ENCODE measurements at places on chromosomes 6 and 20.

DNA sequence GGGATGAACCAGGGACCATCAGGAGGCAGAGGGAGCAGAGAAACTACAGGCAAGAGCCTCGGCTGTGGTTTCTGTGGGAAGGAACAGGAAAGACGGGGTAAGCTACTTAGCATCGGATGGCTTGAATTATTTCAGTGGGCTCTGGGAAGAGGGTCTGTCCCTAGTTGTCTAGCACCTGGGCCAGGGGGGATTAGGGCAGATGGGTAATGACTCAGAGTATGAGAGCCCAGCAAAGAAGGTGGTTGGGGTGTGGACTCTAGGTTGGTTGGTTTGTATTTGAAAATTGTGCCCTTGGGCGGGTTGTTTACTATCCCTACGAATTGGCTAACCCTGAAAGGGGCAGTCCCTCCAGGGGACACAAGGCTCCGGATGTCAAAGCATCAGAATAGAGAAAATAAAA is 148.5 kb upstream of the TAB2 start:
- no peak for DNase-seq

- no peak for DNase-seq
Measured at GRCh38 chr6:113073611-113074191, 726.6 kb downstream of the RFPL4B start.

DNA sequence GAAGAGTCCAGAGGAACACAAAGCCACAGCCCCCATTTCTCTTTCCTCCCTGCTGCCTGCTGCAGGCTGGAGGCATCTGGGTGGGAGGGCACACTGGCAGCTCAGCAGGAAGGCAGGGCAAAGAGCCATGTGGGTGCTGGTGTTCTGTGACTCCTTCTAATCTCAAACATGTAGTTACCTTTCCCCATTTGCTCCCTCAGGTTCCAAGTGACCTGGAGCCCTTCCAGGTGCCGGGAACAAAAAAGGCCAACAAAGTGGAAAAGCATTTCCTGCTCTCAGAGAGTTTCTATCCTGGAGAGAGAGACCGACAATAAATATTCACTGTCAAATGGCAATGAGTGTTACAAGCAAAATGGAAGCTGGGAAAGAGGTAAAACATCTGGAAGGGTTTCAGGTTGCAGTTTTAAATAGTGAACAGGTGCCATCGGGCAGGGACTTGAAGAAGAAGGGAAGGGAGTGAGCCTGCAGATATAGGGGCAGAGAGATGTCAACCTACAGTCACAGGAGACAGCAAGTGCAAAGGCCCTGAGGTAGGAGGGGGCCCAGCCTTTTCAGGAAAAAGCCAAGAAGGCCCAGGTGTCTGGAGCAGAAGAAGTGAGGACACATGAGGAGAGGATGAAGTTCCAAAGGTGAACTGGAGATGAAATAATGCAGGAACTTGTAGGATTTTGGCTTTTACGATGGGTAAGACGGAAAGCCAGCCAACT is 43.6 kb upstream of the IYD start:
- no peak for DNase-seq

GRCh38 chr6:16481697-16482399 is 243.5 kb downstream of the GMPR start:
- no peak for DNase-seq

- no peak for DNase-seq
Measured at GRCh38 chr6:53172468-53172803, 23.8 kb upstream of the GCM1 start.

DNA sequence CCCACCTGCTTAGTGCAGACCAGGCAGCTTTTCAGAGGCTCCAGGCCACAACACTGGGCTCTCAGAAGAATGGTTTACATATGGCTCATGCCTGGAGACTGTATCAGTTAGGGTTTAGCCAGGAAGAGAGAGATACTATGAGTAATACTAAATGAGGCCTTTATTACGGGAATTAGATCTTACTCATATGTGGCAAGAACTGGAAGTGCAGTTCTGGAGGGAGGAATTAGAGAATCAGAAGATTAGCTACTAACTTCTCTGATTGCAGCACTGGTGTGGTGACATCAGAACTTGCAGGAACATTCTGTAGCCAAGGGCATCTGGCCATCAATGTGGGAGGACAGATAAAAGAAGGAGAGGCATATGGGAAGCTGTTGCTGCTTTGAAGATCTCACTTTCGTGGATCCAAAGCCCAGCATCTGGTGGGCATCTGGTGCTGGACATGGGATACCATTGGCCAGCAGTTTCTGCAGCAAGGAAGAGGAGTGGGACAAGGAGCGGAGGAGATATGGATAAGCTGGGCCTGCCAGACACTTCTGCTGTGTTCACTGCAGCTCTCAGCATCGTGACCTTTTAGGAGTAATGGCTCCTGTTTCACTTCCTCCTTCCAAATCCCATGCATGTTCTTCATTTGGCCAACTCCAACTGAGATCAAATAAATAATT is 248.5 kb downstream of the BTBD3 start:
- no peak for DNase-seq

DNA sequence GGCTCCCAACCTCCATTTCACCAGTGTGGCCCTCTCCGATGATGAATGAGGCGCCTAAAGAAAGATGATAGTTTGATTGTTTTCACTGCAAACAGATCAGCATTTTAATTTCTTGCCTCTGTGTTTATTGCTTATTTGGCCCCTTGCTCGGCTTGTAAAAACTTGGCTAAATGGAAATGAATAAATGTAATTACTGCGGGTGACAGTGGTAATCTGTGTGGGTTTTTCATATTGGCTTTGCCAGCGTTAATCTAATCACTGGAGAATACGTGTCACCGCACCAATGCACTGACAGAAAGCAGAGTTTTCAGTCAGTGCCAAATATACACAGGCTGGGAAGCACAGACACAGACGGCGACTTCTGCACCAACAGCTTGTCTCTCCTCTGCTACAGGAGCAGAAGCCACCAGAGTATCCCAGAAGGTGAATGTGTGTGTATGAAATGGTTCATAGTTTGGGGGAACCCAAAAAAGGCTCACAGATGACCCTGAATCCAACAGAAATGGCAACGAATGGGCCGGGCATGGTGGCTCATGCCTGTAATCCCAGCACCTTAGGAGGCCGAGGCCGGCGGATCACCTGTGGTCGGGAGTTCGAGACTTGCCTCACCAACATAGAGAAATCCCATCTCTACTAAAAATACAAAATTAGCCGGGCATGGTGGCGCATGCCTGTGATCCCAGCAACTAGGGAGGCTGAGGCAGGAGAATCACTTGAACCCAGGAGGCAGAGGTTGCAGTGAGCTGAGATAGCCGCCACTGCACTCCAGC is 534.0 kb downstream of the PKHD1 start:
- no peak for DNase-seq

DNA sequence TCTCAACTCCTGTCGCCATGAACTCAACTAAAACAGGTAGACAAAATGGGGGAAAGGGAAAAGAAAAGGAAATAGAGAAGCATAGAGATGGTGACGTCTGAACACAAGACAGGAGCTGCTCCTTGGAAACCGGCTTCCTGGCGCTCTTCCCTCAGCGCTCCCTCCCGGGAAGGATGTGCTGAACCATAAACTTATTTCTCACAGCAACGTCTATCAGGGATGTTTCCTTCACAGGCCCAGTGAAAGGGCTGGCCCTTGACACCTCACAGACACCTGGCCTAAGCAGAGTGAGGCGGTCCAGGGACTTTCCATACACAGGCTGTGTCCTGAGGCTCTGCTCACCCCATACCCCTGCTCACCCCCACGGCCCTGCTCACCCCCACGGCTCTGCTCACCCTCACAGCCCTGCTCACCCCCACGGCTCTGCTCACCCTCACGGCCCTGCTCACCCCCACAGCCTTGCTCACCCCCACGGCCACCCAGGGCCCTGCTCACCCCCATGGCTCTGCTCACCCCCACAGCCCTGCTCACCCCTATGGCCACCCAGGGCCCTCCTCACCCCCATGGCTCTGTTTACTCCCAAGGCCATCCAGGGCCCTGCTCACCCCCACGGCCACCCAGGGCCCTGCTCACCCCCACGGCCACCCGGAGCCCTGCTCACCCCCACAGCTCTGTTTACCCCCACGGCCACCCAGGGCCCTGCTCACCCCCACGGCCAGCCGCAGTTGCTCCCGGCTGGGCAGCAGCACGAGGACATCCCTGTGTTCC is 653 bp downstream of the FRMD1 start:
- DNase-seq, result no peak

DNA sequence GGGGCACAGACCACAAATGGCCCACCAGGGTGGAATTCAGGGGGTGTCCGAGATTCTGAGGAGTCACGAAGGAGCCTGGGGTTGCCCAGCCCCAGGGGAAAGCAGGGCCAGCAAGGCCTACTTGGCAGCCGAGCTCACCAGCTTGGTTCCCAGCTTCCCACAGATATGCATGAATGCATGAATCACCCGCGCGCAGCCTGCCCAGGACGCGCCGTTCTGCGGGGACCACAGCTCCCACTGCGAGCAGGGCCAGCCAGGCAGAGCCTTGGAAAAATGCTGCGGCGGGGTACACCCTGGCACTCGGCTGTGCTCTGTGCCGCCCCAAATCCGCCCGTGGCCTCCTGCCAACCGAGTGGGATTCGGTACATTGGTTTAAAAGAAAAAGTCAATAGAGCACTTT is 211.0 kb downstream of the NFATC2 start:
- no peak for DNase-seq

DNA sequence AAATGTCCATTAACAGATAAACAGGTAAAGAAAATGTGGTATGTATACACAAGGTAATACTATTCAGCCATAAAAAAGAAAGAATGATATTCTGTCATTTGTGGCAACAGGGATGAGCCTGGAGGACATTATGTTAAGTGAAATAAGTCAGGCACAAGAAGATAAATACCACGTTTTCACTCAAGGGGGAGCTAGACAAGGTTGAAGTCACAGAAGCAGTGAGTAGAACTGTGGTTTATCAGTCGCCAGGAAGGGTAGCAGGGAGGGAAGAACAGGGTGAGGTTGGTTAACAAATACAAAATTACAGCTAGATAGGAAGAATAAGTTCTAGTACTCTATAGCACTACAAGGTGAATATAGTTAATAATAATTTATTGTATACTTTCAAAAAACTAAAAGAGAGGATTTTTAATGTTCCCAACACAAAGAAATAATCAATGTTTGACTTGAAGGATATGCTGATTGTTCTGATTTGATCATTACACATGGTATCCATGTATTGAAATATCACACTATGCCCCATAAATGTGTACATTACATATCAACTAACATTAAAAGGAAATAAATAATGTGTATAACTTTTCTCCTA is 21.1 kb downstream of the RTN4IP1 start:
- DNase-seq, result no peak

DNA sequence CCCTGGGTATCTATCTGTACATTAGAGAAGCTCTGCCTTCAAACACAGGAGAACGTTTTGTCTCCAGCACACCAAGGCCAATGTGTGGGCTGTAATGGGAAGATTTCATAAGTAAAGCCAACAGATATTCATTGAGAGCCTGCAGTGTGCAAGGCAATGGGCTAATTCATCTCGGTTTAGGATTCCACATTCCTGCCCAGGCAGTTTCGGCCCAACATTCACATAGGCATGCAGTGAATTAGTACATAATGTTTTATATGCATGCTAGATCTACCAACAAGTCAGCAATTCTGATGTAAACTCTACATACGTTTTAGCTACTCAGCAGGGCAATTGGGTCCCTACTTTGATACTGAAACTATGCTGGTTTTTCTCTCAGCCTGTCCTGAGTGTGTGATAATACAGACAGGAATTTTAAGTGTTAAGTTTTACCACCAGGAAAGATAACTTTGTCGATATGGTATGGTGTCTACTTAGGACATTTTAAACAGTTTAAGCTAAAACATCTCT is 46.9 kb upstream of the NAA20 start:
- DNase-seq, result no peak

GRCh38 chr6:25239498-25239897 is 39.7 kb upstream of the CARMIL1 start:
- DNase-seq, result no peak

- DNase-seq, result no peak
Measured at GRCh38 chr6:139762587-139763031, 388.2 kb upstream of the CITED2 start.

- no peak for DNase-seq
Measured at GRCh38 chr6:122676146-122676545, 65.9 kb downstream of the PKIB start.

GRCh38 chr6:137799950-137800568 is 67.0 kb upstream of the TNFAIP3 start:
- DNase-seq, result peak; percentile 21

DNA sequence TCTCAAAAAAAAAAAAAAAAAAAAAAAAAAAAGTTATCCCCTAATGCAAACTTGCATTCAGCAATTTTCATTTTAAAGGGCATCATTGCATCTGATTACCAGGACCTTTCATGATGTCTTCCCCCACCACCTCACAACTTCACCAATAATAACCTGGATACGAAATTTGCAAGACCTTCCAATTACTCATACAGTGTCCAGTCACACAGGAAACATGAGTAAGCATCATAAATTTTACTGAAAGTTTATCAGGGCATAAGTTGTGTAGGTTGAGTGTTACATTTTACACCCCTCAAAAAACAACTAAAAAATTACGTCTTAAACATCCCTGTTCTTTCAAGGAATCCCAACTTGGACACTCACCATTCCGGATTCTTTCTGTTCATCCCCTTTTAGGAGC is 79.1 kb upstream of the ANKEF1 start:
- no peak for DNase-seq

- no peak for DNase-seq
Measured at GRCh38 chr6:98764373-98764911, 69.9 kb upstream of the POU3F2 start.

- no peak for DNase-seq
Measured at GRCh38 chr6:139839506-139840156, 465.2 kb upstream of the CITED2 start.

GRCh38 chr6:147194652-147195411 is 9.4 kb upstream of the STXBP5 start:
- no peak for DNase-seq

DNA sequence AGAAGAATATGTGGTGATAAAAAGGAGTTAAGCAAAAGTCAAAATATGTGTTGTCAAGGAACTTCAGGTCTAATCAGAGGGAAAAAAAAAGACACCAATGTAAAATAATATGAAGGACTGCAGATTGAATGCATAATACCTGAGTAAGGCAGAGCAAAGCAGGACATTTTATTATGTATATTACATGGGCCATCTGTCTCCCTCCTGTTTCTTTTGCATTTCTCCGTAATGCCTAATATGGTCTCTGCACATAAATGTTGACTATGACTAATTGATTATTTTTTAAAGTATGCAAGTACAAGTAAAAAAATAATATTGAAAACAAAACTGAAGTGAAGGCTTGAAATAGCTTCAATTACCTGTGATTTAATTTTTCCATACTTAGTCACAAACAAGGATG is 384.7 kb upstream of the MAN1A1 start:
- DNase-seq, result no peak

All from stimulated activated CD4-positive, alpha-beta T cell treated with anti-CD3 and anti-CD28 coated beads, Interleukin-1b, Interleukin-23, amount 100 ng/mL, for 1 hour (primary cell).